ENCODE measurements at places on chromosomes 12 and 14.
A peak's percentile ranks its signal among the peaks of the same experiment; 100 is the strongest.

DNA sequence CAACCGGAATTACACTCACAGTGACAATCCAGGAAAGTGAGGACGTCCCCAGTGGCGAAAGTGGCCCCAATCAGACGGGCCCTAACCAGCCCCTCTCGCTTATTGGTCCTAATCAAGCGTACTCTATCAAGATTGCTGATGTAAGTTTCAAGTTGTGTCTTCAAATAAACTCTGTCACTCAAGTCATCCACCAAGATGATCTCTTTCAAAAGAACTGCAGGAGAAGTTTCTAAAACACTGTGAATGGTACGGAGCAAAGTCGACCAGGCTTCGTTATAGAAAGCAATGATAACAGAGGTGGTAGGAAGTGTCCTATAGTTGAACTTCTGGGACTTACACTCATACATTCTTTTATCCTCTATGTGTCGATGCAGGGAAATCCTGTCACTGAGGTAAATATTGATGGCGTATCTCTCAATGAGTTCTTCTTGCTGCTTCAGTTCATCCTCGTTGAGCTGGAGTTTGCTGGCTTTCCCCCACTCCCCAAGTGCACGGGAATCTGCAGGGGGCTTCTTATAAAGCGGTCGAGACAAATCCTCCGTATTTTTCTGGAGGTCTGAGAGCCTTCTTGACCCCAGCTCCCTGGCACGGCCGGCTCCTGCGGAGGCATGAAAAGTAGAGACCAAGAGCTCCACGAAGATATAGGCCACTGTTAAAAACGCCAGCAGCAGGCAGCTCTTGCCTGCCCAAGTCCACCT lies 604 bp downstream of the GALNT4 start:
- no peaks in the 10 kb centered on the region for H3K27me3 ChIP-seq
- peak overlapping the region; percentile 87 for H3K27ac ChIP-seq
- H3K36me3 ChIP-seq, result peaks cover 27% of the 10 kb centered on the region
- H3K4me3 ChIP-seq, result peak overlapping the region; percentile 91
- DNase-seq, result no peak

- peaks cover 7% of the 10 kb centered on the region for H3K36me3 ChIP-seq
- H3K4me1 ChIP-seq, result peaks cover 25% of the 10 kb centered on the region
- no peak for DNase-seq
- H3K27me3 ChIP-seq, result no peaks in the 10 kb centered on the region
- H3K27ac ChIP-seq, result no peak overlapping the region
These were observed 49.2 kb downstream of the LIN52 start for GRCh38 chr14:74133833-74134481.

- H3K27ac ChIP-seq, result no peak overlapping the region
- peaks cover 8% of the 10 kb centered on the region for H3K27me3 ChIP-seq
- no peaks in the 10 kb centered on the region for H3K36me3 ChIP-seq
- H3K4me1 ChIP-seq, result no peaks in the 10 kb centered on the region
- no peak for DNase-seq
These were observed 145.6 kb downstream of the ATP23 start for GRCh38 chr12:58086930-58087329.

DNA sequence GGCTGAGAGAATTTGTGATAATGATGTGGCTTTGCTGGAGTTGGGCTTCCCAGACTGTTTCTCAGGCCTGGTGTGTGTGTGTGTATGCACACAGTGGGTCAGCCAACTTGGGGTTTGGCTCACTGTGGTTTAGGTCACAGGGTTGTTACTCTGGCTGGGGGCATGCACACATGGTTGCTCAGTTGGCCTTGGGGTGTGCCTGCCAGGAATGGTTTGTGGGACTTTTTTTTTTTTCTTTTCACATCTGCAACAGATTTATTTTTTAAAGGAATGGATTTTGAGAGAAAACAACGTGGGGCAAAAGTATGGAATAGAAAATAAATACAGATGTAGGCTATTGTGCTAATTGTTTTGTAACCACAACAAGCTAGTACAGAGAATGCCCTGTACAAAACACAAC lies 25.0 kb upstream of the GTF2A1 start:
- H3K27ac ChIP-seq, result no peak overlapping the region
- peaks cover 6% of the 10 kb centered on the region for H3K36me3 ChIP-seq
- no peak for DNase-seq
- H3K4me3 ChIP-seq, result no peak overlapping the region

DNA sequence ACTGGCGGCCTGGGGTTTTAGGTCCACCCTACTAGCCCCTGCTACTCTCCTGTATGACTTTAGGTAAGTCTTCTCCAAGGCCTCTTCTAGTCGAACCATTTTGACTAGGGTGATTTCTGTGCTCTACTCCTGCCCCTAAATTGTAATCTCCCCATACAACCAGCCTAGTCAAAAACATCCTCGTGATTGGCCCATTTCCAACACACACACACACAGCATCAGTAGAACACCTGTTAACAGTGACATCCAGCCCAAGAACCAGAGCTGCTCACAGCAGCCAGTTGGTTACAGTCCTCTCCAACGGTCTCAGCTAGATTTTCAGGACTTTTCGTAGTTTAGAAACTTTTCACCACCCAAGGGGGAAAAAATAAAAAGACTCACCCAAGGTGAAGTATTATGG lies 30.9 kb downstream of the NT5DC3 start:
- H3K4me1 ChIP-seq, result no peaks in the 10 kb centered on the region
- no peak for DNase-seq
- H3K27ac ChIP-seq, result no peak overlapping the region
- no peaks in the 10 kb centered on the region for H3K27me3 ChIP-seq

GRCh38 chr12:62642486-62642885 lies 175.9 kb downstream of the MON2 start:
- peaks cover 21% of the 10 kb centered on the region for H3K4me1 ChIP-seq
- H3K27me3 ChIP-seq, result peaks cover 4% of the 10 kb centered on the region
- no peak for DNase-seq
- H3K4me3 ChIP-seq, result no peak overlapping the region

GRCh38 chr14:67982711-67983608 lies 163.4 kb downstream of the RAD51B start:
- H3K4me3 ChIP-seq, result no peak overlapping the region
- no peak overlapping the region for H3K27ac ChIP-seq
- H3K4me1 ChIP-seq, result peaks cover 4% of the 10 kb centered on the region
- no peak for DNase-seq

DNA sequence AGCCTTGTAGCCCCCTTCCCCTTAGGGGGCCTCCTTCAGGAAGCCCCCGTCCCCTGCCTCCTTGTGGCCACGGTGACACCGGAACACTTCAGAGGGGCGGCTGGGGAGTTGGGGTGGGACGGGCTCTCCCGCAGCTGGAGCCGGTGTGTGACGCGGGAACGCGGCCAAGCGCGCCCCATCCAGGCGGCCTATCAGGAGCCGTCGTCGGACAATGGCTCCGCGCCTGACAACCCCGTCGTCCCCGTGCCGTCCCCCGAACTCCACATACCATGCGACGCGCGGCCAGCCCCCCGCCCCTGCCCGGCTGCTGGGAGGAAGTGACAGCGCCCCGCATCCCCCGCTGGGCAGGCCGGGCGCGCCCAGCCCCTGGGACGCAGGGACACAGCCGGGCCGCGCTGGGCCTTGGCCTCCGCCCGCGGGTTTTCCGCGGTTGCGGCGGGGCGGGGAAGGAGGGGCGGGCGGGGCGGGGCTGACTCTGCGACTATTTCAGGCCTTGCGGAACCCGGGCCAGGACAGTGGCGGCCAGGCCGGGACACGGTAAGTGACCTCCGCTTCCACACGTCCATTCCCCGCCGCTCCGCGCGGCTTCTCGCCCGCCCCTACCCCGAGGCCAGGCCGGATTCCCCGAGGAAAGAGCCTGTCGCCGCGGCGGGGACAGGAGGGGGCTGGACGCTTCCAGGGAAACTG lies at the start of gene TNFAIP2:
TNFAIP2 (plus strand) TSS at position 515 of the 687 bp plus-strand sequence. CDS start 2,997 bp downstream, outside the sequence.
- no peak within 1 kb of the TSS for H3K27ac ChIP-seq
- H3K27me3 ChIP-seq, result peaks cover 38% of the 10 kb centered on the region
- no peak within 1 kb of the TSS for H3K4me3 ChIP-seq
- no peak for DNase-seq
- H3K4me1 ChIP-seq, result no peaks in the 10 kb centered on the region
- no peaks in the 10 kb centered on the region for H3K36me3 ChIP-seq

- no peaks in the 10 kb centered on the region for H3K27me3 ChIP-seq
- H3K36me3 ChIP-seq, result peaks cover 73% of the 10 kb centered on the region
- peaks cover 76% of the 10 kb centered on the region for H3K4me1 ChIP-seq
- H3K4me3 ChIP-seq, result peak overlapping the region; percentile 91
- DNase-seq, result no peak
- peak overlapping the region; percentile 99 for H3K27ac ChIP-seq
These were observed 5.1 kb downstream of the EVL start for GRCh38 chr14:100070310-100070709.

DNA sequence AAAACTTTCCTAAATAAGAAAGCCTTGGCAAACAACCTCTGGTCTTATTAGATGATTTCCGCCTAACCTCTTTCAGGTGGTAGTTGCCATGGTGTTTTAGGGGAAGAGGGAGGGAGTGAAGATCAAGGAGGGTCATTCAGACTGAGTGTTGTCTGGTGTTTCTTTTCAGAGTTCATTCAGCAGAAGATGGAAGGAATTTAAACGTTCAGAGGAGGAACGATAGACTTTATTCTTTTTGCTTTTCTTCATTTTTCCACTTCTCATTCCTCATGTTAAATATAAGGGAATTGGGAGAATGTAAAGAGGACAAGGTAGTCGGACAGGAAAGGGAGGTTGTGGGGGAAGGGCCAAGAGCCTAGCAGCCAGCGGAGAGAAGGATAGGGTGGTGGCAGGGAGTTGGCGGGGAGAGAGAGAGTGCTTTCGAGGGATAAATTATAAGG lies 17.4 kb upstream of the SALL2 start:
- no peak overlapping the region for H3K27ac ChIP-seq
- no peaks in the 10 kb centered on the region for H3K36me3 ChIP-seq
- peaks cover 28% of the 10 kb centered on the region for H3K27me3 ChIP-seq
- H3K4me3 ChIP-seq, result no peak overlapping the region

- H3K4me1 ChIP-seq, result no peaks in the 10 kb centered on the region
- no peaks in the 10 kb centered on the region for H3K36me3 ChIP-seq
- no peak overlapping the region for H3K4me3 ChIP-seq
- H3K27me3 ChIP-seq, result peaks cover 4% of the 10 kb centered on the region
These were observed 248.9 kb downstream of the SLC16A7 start for GRCh38 chr12:59844750-59845149.

DNA sequence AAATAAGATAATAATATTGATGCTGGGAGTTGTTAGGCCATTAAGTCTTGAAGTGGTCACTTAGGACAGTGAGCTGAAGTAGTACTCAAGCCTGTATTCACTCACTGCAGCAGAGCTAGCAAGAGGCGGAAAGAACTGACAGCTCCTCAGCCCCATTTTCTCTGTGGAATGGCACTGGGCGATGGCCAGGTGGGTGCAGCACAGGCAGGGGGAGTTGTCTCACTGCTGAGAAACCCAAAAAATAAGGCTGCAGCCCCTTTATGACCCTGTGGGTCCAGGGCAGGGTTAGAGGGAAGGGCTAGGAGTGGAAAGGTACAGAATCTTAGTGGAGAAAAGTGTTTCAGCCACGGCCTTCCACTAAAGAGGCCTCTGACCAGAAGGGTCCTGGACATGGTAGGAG lies 35.5 kb downstream of the PDZRN4 start:
- peaks cover 3% of the 10 kb centered on the region for H3K27me3 ChIP-seq
- H3K36me3 ChIP-seq, result no peaks in the 10 kb centered on the region
- no peak overlapping the region for H3K4me3 ChIP-seq

GRCh38 chr12:14384783-14385638 lies 19.5 kb downstream of the ATF7IP start:
- H3K36me3 ChIP-seq, result peaks cover 60% of the 10 kb centered on the region
- H3K27ac ChIP-seq, result peak overlapping the region; percentile 84

DNA sequence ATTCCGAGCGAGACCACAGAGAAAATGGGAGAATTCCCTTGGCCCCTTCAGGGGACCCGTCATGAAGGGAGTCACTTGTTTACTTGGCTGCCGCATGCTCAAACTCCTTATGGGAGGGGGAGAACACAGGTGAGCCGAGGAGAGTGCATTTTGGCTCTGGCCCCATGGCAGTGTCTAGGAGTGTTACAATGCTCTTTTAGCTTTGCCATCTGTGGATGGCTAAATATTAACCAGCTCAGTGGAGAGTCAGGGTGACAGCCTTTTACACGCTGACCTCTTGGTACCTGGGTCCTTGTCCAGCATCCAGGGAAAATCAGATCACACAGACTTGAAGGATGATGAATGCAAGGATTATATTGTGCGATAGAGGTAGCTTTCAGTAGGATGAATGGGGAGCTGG lies 146.4 kb upstream of the ATXN7L3B start:
- H3K27ac ChIP-seq, result no peak overlapping the region
- H3K4me3 ChIP-seq, result no peak overlapping the region
- DNase-seq, result no peak
- H3K27me3 ChIP-seq, result no peaks in the 10 kb centered on the region
- H3K4me1 ChIP-seq, result no peaks in the 10 kb centered on the region

DNA sequence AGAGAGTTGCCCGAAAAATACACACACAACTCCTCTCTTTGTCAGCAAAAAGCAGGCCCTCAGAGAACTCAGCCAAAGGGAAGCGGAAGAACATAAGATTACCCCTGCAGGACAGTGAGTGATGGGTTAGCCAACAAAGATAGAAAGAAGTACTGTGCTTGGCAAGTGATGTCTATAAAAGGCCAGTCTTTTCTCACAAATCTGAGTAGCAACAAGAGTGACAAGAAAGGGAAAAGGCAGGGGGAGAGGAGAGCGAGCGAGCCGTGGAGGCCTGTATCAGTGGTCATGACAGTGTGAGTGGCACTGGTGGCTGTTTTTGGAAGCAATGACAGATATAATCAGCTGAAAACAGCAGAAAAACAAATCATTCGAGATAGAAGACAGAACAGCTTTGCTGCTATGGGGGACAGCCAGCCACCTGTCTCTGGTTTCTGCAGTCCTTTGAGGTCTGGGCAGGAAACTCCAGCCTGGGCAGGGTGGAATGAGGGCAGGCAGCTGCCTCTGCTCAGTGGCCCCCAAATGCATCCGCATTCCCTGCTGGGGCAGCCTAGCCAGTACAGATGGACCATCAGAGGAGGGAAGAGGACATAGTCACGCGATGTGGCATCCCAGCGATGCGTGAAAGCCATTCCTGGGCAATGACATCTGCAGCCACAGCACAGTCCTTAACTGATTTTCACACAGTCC lies 74.7 kb downstream of the TRIM9 start:
- H3K4me1 ChIP-seq, result no peaks in the 10 kb centered on the region
- no peak overlapping the region for H3K4me3 ChIP-seq
- H3K27ac ChIP-seq, result no peak overlapping the region
- DNase-seq, result no peak
- H3K36me3 ChIP-seq, result peaks cover 14% of the 10 kb centered on the region

GRCh38 chr12:69046920-69047319 lies 113.9 kb upstream of the CPM start:
- H3K27me3 ChIP-seq, result peaks cover 51% of the 10 kb centered on the region
- H3K36me3 ChIP-seq, result no peaks in the 10 kb centered on the region
- no peak overlapping the region for H3K4me3 ChIP-seq
- H3K27ac ChIP-seq, result no peak overlapping the region
- DNase-seq, result no peak
- peaks cover 3% of the 10 kb centered on the region for H3K4me1 ChIP-seq

DNA sequence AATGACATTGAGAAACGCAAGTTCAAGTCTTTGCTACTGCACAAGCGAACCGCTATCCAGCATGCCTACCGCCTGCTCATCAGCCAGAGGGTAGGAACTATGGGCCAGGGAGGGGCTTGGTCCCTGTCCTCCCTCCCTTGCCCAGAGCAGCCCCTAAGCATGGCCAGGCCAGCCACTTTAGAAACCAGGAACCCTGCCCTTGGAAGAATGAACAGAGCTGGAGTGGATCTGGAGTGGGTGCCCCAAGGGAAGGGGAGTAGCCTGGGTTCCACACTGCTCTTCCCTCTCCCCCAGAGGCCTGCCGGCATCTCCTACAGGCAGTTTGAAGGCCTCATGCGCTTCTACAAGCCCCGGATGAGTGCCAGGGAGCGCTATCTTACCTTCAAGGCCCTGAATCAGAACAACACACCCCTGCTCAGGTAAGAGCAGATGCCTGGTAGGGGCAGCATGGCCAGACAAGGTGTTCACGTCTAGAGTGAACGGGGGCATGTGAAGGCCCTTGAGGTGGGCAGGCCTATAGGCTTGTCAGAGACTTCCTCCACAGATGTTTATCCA lies 55.8 kb downstream of the TPCN1 start:
- no peak overlapping the region for H3K27ac ChIP-seq
- H3K27me3 ChIP-seq, result no peaks in the 10 kb centered on the region
- peaks cover 8% of the 10 kb centered on the region for H3K4me1 ChIP-seq
- DNase-seq, result no peak
- no peak overlapping the region for H3K4me3 ChIP-seq
